ENCODE measurements at places on chromosomes 1 and 21. TPM values are rescaled to one million over a fixed set of nuclear protein-coding genes. Genes with fewer than 3 reads are reported as not detected.

The KCNJ9 gene
- total RNA-seq, result not detected

The ERG gene
- not detected for total RNA-seq

The KHDRBS1 gene
- 223 TPM for total RNA-seq

The GNL2 gene
- total RNA-seq, result 70.7 TPM

- DNase-seq, result no peak
- no peak overlapping the region for H3K27ac ChIP-seq
- H3K27me3 ChIP-seq, result no peaks in the 10 kb centered on the region
- H3K36me3 ChIP-seq, result peaks cover 43% of the 10 kb centered on the region
Measured at GRCh38 chr1:248824701-248825100, 1.0 kb downstream of the SH3BP5L start.

GRCh38 chr1:153945795-153946621 is 510 bp downstream of the DENND4B start:
- peaks cover 45% of the 10 kb centered on the region for H3K36me3 ChIP-seq
- H3K27ac ChIP-seq, result peak overlapping the region; percentile 41

GRCh38 chr1:15738416-15739113 is 2.5 kb downstream of the SLC25A34 start:
- H3K4me3 ChIP-seq, result no peak overlapping the region
- H3K4me1 ChIP-seq, result no peaks in the 10 kb centered on the region
- no peak for DNase-seq
- no peak overlapping the region for H3K27ac ChIP-seq
- H3K27me3 ChIP-seq, result no peaks in the 10 kb centered on the region

DNA sequence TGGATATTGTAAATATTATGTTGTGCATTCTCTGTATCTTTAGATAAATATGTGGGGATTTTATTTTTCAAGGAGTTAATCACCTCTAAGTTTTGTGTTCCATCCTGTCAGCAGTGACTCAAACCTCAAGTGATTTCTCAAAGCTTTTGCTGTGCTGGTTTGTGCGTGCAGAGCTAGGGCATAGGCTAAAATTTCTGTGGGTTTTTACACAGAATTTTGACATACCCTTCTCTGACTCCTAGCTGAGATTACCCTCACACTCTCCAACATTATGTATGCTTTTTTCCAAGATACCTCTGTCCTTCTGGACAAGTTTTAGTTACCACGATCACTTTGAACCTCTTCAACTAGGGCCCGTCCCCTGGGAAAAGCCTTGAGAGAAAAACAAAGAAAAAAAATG is 384.9 kb downstream of the NCAM2 start:
- no peaks in the 10 kb centered on the region for H3K27me3 ChIP-seq
- H3K36me3 ChIP-seq, result no peaks in the 10 kb centered on the region
- DNase-seq, result no peak
- H3K4me1 ChIP-seq, result no peaks in the 10 kb centered on the region

GRCh38 chr1:236354330-236355147 is 39.5 kb upstream of the EDARADD start:
- H3K4me3 ChIP-seq, result no peak overlapping the region
- no peak overlapping the region for H3K27ac ChIP-seq
- no peak for DNase-seq
- H3K36me3 ChIP-seq, result no peaks in the 10 kb centered on the region
- H3K27me3 ChIP-seq, result no peaks in the 10 kb centered on the region

GRCh38 chr1:33268927-33269610 is 12.8 kb downstream of the ZNF362 start:
- no peaks in the 10 kb centered on the region for H3K4me1 ChIP-seq
- H3K4me3 ChIP-seq, result no peak overlapping the region
- H3K27ac ChIP-seq, result no peak overlapping the region
- no peaks in the 10 kb centered on the region for H3K27me3 ChIP-seq
- no peak for DNase-seq
- H3K36me3 ChIP-seq, result peaks cover 22% of the 10 kb centered on the region

GRCh38 chr21:45959779-45960390 is 21.7 kb upstream of the COL6A1 start:
- no peak overlapping the region for H3K27ac ChIP-seq
- H3K27me3 ChIP-seq, result no peaks in the 10 kb centered on the region
- H3K36me3 ChIP-seq, result no peaks in the 10 kb centered on the region
- H3K4me3 ChIP-seq, result no peak overlapping the region

- H3K4me3 ChIP-seq, result no peak overlapping the region
- peaks cover 5% of the 10 kb centered on the region for H3K4me1 ChIP-seq
- no peaks in the 10 kb centered on the region for H3K36me3 ChIP-seq
- no peak for DNase-seq
Measured at GRCh38 chr1:117735045-117735992, 129.5 kb downstream of the TENT5C start.

GRCh38 chr1:4614371-4615137 is 39.9 kb upstream of the AJAP1 start:
- H3K4me3 ChIP-seq, result no peak overlapping the region
- no peaks in the 10 kb centered on the region for H3K36me3 ChIP-seq
- H3K4me1 ChIP-seq, result no peaks in the 10 kb centered on the region
- H3K27ac ChIP-seq, result no peak overlapping the region

DNA sequence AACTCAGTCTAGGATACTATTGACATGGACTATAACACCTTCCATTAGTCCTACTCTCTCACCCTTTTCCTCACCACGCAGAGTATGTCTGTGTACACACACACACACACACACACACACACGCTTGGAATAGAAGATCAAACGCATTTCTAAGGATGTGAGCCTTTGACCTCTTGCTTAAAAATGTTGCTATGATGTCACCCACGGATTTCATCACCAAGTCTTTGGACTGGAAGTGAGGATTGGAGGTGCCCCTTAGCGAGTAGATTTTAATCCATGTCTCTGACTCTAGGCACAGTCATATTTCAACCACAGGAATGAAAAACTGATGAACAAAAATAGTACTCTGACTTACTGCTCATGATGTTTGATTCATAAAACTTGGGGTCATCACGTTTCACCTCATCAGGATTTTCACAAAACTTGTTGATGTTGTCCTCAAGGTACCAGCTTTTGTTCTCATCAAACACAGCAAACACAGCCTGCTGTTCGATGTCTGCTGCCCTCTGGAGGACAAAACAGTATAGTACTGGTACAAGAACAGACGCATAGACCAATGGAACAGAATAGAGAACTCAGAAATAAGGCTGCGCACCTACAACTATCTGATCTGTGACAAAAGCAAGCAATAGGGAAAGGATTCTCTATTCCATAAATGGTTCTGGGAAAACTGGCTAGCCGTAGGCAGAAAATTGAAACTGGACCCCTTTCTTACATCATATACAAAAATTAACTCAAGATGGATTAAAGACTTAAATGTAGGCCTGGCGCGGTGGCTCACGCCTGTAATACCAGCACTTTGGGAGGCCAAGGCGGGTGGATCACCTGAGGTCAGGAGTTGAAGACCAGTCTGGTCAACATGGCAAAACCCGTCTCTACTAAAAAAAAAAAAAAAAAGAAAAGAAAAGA is 39.9 kb downstream of the F5 start:
- no peak overlapping the region for H3K4me3 ChIP-seq
- no peak overlapping the region for H3K27ac ChIP-seq
- no peaks in the 10 kb centered on the region for H3K36me3 ChIP-seq
- no peaks in the 10 kb centered on the region for H3K27me3 ChIP-seq

GRCh38 chr1:188363943-188364342 is 1535.2 kb downstream of the PLA2G4A start:
- H3K4me1 ChIP-seq, result no peaks in the 10 kb centered on the region
- H3K27ac ChIP-seq, result no peak overlapping the region
- H3K36me3 ChIP-seq, result no peaks in the 10 kb centered on the region
- H3K27me3 ChIP-seq, result no peaks in the 10 kb centered on the region
- H3K4me3 ChIP-seq, result no peak overlapping the region
- no peak for DNase-seq

DNA sequence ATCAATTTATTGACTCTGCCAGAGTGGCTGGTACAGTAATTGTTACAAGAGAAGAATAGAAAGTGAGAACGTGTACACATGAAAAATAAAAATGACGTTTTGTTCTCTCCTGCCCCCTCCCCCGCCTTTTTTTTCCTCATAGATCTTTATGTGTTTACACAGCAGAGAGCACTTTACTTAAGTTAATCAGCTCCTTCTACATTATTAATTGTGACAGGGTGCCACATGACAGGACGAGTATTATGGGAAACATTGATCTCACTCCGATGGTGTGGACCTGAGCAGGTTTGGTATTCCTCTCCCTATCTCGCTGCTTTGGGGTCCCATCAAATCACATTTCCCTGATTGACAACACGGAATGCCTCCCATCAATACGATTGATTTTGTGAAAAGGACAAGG is 285.7 kb downstream of the TM2D1 start:
- no peak overlapping the region for H3K4me3 ChIP-seq
- peaks cover 5% of the 10 kb centered on the region for H3K4me1 ChIP-seq
- no peak overlapping the region for H3K27ac ChIP-seq

DNA sequence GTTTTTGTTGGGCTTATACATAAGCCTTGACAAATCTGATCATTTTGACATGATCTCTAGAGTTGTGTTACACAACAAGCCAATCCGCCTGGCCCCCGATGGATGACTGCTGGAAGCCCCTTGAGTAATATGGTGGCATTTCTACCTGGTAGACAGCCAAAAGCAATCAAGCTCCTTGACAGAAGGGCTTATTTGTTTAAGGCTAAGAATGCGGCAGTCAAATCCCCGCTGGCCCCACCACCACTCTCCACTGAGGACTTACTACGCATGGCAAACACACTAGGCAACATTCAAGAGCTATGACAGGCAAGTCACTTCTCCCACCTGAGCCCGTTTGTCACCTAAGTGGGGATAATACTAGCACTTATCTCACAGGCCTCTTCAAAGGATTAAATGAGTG is 33.4 kb upstream of the C1orf198 start:
- H3K27me3 ChIP-seq, result no peaks in the 10 kb centered on the region
- DNase-seq, result no peak
- H3K4me1 ChIP-seq, result no peaks in the 10 kb centered on the region
- no peak overlapping the region for H3K4me3 ChIP-seq

DNA sequence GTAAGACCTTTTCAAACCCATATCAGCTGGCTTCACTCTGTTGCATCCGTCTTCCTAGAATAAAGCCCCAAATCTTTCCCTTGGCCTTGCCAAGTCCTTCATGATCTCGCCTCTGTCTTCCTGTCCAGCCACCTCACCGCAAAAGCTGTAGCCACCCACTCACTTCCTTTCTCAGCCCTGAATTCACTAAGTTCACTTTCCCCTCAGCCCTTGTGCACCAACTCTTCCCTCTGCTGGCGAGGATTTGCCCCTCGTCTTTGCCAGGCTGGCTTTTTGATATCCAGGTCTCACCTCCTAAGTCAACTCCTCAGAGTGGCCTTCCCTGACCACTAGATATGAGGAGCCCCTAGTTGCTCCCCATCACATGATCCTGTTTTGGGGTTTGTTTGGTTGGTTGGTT is 3.9 kb upstream of the COL16A1 start:
- H3K4me3 ChIP-seq, result no peak overlapping the region
- H3K27me3 ChIP-seq, result peaks cover 12% of the 10 kb centered on the region
- H3K36me3 ChIP-seq, result no peaks in the 10 kb centered on the region
- peak; percentile 61 for DNase-seq
- no peak overlapping the region for H3K27ac ChIP-seq
- H3K4me1 ChIP-seq, result peaks cover 15% of the 10 kb centered on the region

- no peak overlapping the region for H3K4me3 ChIP-seq
- no peaks in the 10 kb centered on the region for H3K4me1 ChIP-seq
- H3K27me3 ChIP-seq, result no peaks in the 10 kb centered on the region
- DNase-seq, result no peak
- H3K27ac ChIP-seq, result no peak overlapping the region
Measured at GRCh38 chr1:198030682-198031081, 113.5 kb downstream of the LHX9 start.

DNA sequence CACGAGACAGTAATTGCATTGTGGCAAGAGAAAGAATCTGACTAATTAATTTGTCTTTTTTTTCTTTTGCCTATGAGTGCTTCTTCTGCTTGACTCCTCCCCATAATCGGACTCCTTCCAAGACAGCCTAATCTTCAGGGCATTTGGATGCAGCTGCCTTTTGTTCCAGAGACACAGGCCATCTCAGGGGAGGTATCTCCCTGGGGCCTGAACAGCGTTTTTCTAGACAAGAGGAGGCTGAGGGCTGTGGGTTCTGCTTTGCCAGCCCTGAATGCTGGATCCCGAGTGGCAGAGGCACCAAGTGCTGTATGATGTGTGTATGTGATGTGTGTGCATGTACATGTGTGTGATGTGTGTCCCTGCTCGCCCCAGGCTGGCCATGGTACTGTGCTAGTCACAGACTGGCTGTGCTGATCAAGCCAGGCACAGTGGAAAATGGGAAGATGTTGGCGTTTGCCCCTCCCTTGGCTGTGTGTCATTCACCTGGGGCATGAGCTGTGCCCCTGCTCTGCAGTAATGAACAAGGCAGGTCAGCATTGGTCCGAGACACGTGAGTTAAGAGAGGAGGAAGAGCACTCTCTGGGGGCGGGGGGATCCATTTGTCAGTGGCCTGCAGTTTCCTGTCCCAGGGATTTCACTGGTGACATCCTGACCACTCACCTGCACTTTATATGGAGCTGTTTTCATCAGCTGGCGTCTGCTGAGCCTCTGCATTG is 77.2 kb downstream of the ADARB1 start:
- no peak overlapping the region for H3K27ac ChIP-seq
- no peak for DNase-seq
- H3K4me1 ChIP-seq, result no peaks in the 10 kb centered on the region
- H3K36me3 ChIP-seq, result no peaks in the 10 kb centered on the region
- H3K4me3 ChIP-seq, result no peak overlapping the region

GRCh38 chr1:9332513-9333143 is 39.9 kb downstream of the SPSB1 start:
- H3K4me3 ChIP-seq, result no peak overlapping the region
- H3K27ac ChIP-seq, result no peak overlapping the region
- H3K27me3 ChIP-seq, result no peaks in the 10 kb centered on the region
- DNase-seq, result no peak

Data from endodermal cell (in vitro differentiated cells).